Effector CD8-positive, alpha-beta T cell (primary cell): ENCODE measurements at places on chromosomes 7 and 10.

- DNase-seq = no peak
These were observed 1.4 kb downstream of the MRPS33 start for GRCh38 chr7:141013345-141013715.

DNA sequence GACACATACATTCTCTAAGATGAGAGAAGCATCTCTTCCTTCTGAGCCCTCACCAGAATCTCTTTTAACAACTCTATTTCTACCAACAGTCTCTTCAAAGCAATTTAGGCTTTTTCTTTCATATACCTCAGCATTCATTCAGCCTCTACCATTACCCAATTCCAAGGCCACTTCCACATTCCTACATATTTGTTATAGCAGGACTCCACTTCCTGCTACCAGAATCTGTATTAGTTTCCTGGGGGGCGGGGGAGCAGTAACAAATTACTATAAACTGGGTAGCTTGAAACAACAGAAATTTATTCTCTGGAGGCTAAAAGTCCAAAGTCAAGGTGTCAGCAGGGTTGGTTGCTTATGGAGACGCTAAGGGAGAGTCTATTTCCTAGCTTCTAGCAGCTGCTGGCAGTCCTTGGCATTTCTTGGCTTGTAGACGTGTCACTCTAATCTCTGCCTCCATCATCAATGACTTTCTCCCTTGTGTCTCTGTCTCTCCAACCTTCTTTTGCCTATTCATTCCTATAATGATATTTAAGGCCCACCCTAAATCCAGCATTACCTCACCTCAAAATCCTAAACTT, 7.4 kb downstream of the PRPS1L1 start:
- no peak for DNase-seq

DNA sequence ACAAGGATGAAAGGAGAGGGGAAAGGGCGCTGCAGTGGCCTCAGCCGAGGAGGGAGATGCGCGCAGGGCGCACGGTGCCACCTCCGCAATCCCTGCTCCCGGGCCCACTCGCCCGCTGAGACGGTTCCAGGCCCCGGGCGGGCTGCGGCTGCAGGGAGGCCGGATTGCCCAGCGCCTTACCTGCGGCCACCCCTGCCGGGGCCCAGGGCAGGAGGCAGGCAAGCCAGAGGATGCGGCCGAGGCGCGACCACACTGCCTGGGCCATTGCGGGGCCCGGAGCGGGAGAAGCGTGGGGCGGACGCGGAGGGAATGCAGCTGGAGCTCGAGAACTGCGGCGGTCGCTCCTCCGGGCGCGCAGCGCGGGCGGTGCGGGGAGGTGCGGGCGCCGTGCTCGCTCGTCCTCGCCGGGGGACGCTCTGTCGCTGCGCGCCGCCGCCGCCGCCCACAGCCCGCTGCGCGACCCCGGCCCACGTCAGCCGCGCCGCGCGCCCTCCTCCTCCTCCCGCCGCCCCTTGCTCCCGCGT, at the start of gene TMEM130:
TMEM130 (minus strand) TSS at position 418 of the 524 bp plus-strand sequence; CDS start at position 265, 153 bp downstream.
- DNase-seq = no peak

GRCh38 chr10:28722065-28722803, 44.9 kb downstream of the BAMBI start:
- DNase-seq = no peak

GRCh38 chr7:135748770-135749169, at the start of gene FAM180A:
Gene FAM180A (minus strand): TSS chr7:135748813. CDS start chr7:135748580, 233 bp downstream.
- no peak for DNase-seq

DNA sequence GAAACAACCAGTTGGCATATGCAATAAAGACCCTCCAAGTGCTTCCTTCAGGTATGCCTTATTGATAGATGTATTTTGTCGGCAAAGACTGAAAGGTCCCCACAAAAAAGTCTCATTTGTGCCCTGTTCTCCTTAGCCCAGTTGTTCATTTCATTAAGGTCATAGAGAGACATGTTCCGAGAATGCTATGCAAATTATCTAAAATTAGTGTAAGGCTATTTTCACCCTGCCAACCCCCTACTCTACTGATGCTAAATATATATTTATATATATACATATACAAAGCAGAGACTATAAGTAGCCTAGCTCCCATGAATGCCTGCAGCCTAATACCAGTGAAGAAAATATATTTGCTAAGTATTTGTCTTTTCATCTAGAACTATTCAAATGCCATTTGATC, 96.7 kb upstream of the ADO start:
- no peak for DNase-seq

- no peak for DNase-seq
These were observed 67.9 kb downstream of the SPDYE5 start for GRCh38 chr7:75559976-75560365.

DNA sequence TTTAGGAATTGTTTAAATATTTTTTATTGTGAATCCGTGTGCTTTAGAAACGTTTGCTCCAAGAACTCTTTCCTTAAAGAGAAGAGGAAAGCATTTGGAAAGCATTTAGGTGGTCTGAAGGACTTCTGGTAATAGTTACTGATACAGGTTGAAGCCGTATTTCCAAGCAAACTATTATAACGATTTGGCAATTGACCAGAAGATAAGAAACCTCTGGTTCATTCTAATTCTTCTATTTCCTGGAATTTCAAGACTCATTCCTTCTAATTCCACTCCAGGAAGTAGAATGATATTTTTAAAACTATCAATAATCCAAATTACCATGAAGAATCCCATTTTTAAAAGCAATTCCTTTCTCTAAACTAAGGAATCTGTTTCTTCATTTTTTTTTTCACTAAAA, 158.9 kb upstream of the AGR3 start:
- no peak for DNase-seq

DNA sequence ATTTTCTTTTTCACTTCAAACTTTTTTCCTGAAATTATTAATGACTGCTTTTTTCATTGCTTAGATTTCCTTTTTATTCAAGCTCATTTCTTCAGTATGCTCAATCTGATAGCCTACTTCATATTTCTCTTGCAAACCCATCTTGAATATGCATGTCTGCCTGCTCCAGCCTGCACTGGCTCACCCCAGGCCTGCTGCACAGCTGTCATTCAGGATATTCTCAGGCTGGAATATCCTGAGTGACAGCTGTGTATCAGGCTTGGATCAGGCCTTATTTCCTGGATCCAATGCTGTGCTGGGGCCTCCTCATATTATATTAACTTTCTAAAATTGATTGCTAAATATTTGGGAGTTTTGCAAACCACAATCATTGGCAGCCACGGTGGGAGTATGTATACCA, 120.2 kb upstream of the TNS3 start:
- no peak for DNase-seq
